Hematopoietic multipotent progenitor cell treated with erythropoietin and hydrocortisone succinate and interleukin-3 and kit ligand, for 6 days (in vitro differentiated cells): ENCODE measurements at places on chromosomes 6 and 20.

GRCh38 chr6:105678516-105678915 lies 275.6 kb upstream of the PREP start:
- no peak for DNase-seq

- no peak for DNase-seq
Measured at GRCh38 chr20:44304383-44304782, 6.6 kb downstream of the FITM2 start.

DNA sequence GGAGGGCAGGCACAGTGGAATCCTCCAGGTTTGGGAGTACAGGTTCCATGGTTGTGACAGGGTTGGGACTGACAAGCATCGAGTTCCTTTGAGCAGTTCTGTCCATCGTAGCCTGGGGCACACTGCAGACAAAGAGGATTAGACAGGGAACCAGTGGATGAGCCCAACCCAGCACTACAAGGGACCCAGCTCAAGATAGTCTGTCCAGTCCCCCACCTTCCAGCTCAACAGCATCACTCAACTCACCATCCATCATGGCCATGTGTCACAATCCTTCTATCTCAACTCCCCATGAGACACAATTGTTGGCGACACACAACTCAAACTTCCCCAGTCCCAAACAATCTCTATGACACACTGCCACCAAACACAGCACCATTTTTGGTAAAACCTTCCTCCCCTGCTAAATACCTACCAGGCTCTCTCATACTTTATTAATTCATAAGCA lies 11.8 kb upstream of the GPSM3 start:
- DNase-seq, result no peak

DNA sequence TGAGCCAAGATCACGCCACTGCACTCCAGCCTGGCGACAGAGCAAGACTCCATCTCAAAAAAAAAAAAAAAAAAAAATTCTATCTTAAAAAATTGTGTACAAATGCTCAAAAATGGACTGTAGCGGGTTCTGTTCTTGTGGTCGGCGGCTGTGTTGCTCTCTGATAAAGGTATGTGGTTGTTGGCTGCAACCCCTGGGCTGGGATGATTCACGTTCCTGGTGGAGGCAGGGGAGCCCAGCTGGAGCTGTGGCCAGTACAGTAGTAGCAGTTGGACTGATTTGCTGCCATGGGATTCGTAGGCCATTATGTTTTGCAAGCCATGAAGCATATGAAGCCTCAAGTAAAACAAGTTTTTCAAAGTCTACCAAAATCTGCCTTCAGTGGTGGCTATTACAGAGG lies 22.3 kb downstream of the MDN1 start:
- peak; percentile 97 for DNase-seq

- no peak for DNase-seq
Measured at GRCh38 chr20:33991502-33991901, 2.2 kb upstream of the RALY start.
